NCI-H187 (cell line): ENCODE measurements at places on chromosomes 6 and 20.

- no peak for DNase-seq
Observed at GRCh38 chr6:169173532-169174268, 79.9 kb downstream of the THBS2 start.

GRCh38 chr6:133555685-133556084 lies 314.5 kb downstream of the EYA4 start:
- DNase-seq: no peak

DNA sequence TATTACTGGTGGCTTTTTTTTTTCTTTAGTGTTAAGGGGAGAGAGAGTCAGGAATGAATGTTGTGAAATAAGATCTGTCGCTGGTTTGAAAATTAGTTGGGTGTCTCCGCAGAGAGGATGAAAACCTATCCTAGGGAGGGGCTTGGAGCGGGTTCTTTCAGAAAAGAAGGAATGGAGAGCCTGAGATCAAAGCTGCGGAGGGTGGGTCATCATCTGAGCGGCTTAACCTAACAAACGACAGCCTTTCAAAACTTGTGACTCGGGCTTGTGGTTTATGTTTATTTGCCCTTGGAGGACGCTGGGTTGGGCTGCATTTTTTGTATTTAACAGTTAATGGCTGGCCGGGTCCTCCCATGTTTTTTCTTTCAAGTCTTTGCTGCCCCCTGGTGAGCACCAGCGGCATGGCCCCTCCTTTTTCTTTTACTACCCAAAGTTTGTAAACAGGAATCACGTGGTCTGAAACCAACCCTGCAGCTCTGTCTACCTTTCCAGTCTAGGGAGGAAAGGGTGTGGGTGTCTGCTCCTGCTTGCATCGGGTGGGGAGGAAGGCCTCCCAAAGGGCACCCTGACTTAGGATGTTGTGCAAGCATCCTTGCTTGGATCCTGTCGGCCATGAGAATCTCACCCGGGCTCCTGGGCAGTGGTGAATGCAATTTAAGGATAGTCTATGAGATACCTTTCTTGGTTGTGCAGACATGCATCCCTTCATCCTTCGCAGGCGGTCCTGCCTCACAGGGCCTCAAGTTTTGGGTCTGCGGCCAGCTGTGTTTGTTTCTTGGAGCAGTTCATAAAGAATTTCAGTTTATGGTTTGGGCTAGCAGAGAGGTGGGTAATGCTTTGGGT lies 2.2 kb downstream of the PIM1 start:
- peak; percentile 78 for DNase-seq

GRCh38 chr6:43082806-43083655 lies 6.9 kb downstream of the PTK7 start:
- DNase-seq: no peak
